Adrenal gland (tissue), 19 donors: ENCODE measurements at places on chromosomes 16 and 17.

GRCh38 chr17:63436523-63437110, 9.5 kb downstream of the CYB561 start:
- DNase-seq, result no peak

GRCh38 chr17:6753546-6753945, 2.3 kb upstream of the XAF1 start:
- DNase-seq, result no peak

GRCh38 chr17:79838522-79839274, 542 bp downstream of the CBX4 start:
- DNase-seq, result peak; percentile 79

DNA sequence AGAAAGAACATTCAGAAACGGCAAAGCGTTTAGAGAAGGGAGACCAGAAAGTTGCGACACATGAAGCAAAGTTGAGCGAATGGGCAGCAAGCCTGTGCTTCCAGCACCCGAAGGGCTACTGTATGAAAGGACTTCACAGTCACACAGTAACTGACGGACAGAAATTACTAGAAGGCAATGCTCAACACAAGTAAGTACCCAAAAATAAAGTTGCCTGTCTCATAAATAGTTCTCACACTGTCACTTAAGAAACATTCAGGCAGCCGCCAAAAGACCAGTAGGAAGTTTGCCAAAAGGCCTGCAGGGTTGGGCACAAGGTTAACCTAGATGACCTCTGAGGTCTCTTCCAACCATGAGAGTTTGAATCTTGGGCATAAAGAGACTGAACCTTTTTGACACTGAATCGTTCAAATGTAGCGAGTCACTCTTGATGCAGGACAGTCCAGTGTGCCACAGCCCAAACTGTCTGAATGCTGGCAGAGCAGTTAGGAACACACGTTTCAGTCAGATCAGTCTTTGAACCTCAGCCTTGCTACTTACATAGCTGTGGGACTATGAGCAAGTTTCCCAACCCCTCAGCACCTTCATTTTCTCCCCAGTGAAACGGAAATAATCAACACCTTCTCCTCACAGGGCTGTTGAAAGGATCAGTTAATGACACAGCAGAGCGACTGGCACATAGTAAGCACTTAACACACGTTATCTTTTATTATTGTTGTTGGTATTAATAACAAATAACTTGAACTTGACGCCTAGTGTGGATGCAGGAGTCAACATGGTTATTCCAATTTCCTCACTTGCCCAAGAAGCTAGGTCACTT, 10.4 kb downstream of the NCBP3 start:
- peak; percentile 39 for DNase-seq

DNA sequence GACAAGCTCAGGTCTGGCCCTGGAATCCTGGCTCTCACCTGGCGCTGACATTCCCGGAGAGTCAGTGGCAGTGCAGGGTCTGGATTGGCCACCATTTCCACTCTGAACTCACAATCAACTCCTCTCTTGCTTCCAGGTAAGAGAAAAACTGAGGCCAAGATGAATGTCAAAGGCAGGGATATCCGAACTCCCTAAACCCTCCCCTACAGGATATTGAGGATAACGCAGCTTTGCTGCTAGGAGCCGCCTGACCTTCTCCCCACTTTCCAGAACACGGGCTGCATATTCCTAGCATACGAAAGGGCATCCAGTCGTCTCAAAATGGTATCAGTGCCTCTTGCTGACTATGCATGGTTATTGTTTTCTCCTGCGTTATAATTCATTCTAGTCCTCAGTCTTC, 473.4 kb downstream of the SOX9 start:
- no peak for DNase-seq

- DNase-seq, result no peak
Measured at GRCh38 chr16:57341062-57341440, 17.5 kb upstream of the CCL22 start.

- no peak for DNase-seq
Measured at GRCh38 chr16:26031286-26031685, 339.5 kb downstream of the HS3ST4 start.
